ENCODE measurements at places on chromosomes 2 and 18. TPM values are rescaled to one million over a fixed set of nuclear protein-coding genes. Genes with fewer than 3 reads are reported as not detected.

Gene NYAP2
- total RNA-seq = 12.5 TPM

Gene KCNS3
- 1.7 TPM for total RNA-seq

Gene HK2
- 3.0 TPM for total RNA-seq

Gene ATL2
- total RNA-seq = 109 TPM

Gene ERFE
- total RNA-seq = 0.74 TPM

Gene GALNT3
- total RNA-seq = 3.0 TPM

Gene MAP2
- 767 TPM for total RNA-seq

Gene CD207
- total RNA-seq = not detected

Gene GKN1
- 2.0 TPM for total RNA-seq

Gene EFR3B
- total RNA-seq = 56.1 TPM

Gene SIX3
- 0.49 TPM for total RNA-seq

Gene ELOA2
- not detected for total RNA-seq

Gene TAF4B
- 1.5 TPM for total RNA-seq

Gene REEP1
- 125 TPM for total RNA-seq

Gene DAW1
- total RNA-seq = 1.5 TPM

Gene TPO
- total RNA-seq = not detected

Measured in temporal lobe (tissue), 4 donors.